ENCODE measurements at places on chromosomes 7 and 10.
A peak's percentile ranks its signal among the peaks of the same experiment; 100 is the strongest.

DNA sequence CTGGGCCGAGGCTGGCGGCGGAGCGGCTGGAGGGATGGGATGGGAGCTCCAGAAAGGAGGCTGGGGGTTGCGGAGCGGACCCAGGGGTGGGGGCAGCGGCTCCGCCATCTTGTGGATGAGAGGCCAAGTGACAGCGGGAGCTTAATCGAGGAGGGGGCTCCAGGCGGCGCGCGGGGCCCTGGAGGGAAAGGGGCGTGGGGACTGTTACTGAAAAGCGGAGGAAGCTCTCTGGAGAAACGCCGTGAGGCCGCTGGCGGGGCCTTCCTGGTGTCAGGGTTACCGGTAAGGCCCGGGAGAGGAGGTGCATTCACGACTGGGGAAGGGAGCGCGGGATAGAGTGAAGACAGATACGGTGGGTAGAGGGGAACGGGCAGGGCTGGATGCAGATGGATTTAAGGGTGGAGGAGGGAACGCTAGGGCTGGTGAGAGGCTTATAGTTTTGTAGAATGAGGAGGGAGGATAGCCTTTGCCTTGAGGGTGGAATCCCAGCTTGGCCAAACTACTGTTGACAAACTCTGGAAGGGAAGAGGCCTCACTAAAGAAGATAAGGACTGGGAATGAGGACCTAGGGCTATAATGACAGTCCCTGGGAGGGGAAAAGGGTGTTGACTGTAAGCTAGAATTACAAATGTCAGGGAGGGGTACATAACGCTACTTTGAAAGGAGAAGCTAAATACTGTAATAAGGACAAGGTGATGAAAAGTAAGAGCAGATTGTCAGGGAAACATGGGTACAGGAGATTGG lies 535 bp downstream of the BTRC start:
- peak; percentile 39 for DNase-seq

GRCh38 chr7:18445916-18446520 lies 49.5 kb upstream of the HDAC9 start:
- DNase-seq: no peak

DNA sequence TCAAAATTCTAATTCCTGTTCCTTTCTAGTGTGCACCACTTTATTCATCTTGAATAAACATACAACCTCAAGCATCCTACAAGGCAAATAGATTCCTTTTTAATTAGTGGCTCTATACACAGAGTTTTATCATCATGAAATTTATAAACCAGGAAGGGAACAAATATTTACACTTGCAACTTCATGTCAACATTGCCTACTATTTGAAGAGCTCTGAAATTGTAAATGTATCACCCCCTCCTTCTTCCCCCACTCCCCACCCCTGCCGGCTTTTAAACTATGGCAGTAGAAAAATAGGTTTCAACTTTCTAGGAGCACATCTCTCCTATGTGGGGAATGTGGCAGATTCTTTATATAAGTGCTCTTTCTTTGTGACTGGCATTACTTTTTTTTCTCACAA lies 49.6 kb downstream of the KAT6B start:
- DNase-seq: no peak

DNA sequence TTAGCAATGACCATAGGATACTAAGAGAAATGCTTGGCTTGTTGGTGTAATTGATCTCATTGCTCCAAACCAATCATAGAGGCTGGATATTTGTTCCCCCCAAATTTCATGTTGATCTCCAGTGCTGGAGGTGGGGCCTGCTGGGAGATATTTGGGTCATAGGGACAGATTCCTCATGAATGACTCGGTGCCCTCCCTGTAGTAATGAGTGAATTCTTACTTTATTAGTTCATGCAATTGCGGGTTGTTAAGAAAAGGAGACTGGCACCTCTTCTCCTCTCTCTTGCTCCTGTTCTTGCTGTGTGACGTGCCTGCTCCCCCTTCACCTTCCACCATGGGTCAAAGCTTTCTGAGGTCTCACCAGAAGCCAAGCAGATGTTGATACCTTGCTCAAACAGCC lies 630.1 kb downstream of the CALN1 start:
- DNase-seq: no peak

GRCh38 chr7:36025190-36025589 lies 127.9 kb upstream of the EEPD1 start:
- DNase-seq: no peak

GRCh38 chr10:10259013-10259412 lies 758.7 kb upstream of the CELF2 start:
- DNase-seq: no peak

- no peak for DNase-seq
Measured at GRCh38 chr10:59779756-59780533, 26.7 kb upstream of the MRLN start.

GRCh38 chr10:23918839-23919238 lies 290.1 kb upstream of the KIAA1217 start:
- no peak for DNase-seq

DNA sequence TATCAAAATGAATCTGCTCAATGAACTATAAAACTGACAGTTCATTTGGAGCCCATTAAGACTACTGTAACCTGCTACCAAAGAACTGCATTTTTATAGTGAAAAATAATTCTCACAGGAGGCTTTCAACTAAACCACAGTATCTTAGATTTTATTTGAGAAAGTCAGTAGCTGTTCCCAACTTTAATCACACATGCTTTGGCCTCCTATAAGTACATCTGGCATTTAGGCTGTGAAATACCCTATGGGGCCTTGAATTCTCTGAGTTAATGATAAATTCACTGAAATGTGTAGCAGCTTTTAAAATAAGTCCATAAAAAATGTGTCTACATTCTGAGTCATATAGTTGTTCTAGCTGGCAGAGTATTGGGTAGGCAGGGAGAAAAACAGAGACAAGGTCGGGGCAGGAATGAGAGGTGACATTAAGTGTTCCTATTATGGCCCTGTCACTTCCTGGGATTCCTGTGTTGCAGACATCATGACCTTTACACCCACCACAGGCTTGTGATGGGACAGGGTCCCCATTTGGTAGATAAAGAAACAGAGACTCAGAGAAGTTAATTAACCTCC lies 588.8 kb downstream of the REEP3 start:
- DNase-seq: no peak

Data from CD4-positive, alpha-beta T cell treated with Interleukin-17A for 1 hour (primary cell).